ENCODE measurements at places on chromosomes 5 and 9.

DNA sequence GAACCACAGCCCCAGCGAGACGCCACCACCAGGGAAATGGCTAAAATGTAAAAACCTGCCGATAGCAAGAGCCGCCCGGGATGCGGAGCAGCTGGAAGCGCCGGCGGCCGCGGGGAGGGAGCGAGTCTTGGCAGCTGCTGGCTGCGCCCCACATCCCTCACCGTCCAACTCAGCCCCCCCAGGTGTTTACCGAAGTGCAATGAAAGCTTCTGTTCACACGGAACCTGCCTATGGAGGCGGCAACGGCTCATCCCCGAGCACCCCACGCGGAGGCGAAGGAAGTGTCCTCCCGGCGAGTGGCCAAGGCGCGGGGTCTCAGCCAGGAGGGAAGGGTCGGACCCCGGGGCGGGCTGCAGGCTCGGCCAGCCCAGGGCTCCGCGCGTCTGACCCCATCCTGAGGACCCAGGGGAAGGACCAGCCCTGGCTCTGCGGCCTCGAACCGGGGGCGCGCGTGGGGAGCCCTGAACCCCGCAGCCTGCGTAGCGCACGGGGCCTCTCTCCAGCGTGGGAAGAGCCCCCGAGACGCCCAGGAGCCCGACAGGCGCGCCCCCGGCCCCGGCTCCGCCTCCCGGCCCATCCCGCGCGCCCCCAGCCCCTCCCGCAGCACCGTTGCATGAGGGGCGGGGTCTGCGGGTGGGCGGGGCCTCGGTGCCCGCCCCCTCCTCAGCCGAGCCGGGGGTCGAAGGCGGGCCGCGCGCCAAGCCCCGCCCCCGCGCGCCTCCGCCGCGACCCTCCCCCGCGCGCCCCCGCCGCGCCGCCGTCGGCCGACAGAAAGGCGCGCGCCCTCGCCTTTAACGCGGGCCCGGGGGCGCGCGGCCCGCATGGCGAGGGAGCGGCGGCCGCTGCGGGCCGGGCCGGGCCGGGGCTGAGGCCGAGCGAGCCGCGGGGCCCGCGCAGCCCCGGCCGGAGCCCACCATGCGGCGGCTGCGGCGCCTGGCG is at the start of gene DIPK1B:
DIPK1B (plus strand) TSS at position 822 of the 939 bp plus-strand sequence; CDS start at position 916, 94 bp downstream.
- peak; percentile 26 for DNase-seq

GRCh38 chr9:91037511-91038482 is 236.2 kb downstream of the SYK start:
- no peak for DNase-seq

- DNase-seq = no peak
These were observed 32.0 kb downstream of the DAPK1 start for GRCh38 chr9:87529671-87530070.

DNA sequence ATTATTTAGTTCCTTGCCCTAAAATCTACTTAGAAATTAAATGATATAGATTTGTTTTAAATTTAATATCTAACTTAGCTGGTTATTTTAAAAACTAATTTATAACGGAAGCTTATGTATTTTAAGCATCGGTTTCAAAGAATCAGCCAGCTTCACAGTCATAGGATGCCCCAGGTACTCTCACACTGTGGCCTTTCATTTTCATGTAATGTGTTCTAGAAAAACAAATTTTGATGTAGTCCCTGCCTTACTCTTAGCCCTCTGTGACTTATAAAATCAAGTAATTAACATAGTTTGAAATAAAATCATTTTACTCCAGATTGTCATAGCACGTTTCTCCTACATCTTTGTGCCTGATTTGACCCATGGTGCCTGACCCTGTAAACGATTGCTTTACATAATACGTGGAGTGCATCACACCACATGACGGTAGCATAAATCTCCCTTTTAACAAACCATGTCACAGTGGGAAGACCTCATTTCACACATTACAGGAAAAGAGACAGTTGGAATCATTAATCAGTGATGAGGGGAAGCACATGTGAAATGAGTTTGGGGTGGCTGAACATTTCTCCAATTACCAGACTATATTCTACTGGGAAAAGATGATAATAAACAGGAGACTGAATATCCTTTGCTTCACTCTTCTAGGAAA is 731.5 kb upstream of the CDH9 start:
- no peak for DNase-seq

DNA sequence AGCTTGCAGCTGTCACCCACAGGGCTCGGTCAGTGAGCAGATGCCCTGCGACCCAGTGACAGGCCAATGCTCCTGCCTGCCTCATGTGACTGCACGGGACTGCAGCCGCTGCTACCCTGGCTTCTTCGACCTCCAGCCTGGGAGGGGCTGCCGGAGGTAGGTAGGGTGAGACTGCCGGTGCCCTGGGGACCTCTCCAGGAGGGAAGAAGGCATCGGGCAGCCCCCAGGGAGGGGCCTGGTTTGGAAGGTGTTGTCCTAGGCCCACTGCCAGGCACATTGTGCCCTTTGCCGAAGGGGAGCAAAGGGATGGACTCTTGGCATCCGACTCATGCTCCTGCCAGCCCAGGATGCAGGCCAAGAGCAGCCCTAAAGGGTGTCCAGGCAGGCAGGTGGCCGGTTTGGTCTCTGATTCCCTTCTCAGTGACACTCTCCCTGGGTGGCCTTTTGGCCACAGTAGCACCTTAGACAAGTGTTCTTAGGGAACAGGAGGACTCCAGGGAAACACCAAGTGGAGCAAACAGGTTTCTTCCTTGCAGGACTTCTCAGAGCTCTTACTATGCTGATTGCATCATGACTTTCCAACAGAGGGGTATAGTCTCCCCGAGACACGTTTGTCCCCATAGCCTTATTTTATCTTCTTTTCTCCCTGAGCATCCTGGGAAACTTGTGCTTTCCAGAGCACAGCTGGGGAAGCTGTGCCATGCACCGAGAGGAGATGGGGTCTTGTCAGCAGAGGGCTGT is 28.1 kb upstream of the AIF1L start:
- no peak for DNase-seq

- DNase-seq = no peak
These were observed 12.1 kb downstream of the RHOBTB3 start for GRCh38 chr5:95743232-95743631.

DNA sequence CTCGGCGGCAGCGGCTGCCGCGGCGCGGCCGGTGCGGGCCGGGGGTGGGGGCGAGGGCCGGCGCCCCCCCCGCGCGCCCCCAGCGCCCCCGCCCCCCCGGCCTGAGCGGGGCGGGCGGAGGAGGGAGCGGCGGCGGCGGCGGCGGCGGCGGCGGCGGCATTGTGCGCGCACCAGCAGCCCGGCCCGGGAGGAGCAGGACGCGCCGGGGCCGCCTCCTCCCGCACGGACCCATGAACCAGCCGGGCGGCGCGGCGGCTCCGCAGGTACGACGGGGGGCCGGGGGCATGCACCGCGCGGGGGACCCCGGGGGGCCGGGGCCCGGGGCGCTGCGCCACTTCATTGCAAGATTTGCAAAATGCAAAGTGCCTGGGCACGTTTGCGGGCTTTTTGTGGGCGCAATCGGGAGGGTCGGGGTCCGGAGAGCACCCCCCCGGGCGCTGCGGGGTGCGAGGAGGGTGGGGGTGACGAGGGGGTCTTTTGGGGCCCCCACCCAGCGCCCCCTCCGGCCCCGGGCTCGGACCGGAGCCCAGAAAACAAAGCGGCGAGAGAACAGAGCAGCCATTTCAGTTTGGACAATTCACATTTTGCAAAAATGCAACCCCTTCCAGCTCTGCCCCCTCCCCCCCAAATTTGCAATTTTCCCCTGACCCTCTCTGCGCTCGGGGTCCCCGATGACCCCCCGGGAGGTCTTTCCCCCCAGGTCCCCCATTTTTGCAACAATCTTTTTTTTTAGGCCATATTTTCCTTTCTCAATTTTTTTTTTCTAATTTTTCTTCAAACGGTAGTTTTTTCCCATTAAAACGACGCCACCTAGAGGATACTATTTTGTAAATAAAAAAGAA is at the start of gene ZNF618:
ZNF618 (plus strand) TSS at position 159 of the 842 bp plus-strand sequence; CDS start at position 231, 72 bp downstream.
- DNase-seq = no peak

- DNase-seq = no peak
These were observed 23.1 kb upstream of the NSMF start for GRCh38 chr9:137482094-137482781.

- no peak for DNase-seq
These were observed 101.6 kb upstream of the MAP1B start for GRCh38 chr5:72005671-72006070.

DNA sequence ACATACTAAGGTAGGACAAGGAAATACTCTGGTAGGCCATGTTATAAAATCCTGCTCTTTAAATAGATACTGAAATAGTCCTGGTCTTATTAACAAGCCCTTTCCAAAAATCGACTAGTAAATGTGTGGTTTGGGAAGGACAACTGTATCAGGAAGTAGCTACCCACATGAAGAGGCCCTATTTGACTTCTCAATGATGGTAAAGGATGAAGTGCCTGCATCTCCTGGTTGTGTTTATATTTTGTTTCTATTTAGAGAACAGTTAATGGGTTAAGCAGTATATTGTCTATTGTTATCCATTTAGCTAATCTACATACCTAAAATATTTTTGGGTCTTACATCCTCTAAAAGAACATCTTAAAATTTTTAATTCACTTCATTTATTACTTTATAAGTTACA is 12.5 kb downstream of the GDF9 start:
- no peak for DNase-seq

DNA sequence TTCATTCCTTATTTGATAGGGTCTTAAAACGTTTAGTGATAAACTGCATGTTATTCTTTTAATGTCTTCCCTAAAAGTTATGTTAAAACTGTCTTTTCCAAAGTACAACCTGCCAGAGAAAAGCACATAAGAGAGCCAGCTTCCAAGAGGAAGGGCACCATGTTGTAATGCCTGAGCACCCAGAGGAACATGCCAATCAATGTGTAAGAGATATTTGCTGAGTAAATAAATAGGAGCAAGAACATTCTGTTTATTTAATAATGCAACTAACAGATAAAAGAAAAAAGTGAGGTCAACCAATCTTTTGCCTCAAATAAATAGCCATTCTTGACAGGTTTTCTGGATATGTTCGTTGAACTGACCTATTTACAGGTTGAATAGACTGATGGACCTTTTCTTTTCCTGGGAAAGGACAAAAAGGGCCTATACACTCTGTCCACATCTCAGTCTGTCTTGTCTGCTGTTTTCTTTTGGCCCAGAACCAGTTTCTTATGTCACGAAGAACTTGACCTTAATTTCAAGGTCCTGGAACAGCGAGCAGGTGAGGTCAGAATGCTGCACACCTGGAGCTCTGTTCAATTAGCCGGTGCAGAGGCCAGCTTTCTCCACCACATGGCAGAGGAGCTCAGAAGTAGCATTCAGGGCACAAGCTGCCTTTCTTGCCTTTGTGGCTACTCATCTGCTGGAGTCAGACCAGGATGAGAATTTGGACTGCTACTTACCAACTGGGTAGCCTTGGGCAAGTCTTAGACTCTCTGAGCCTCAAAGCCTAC is 77.7 kb downstream of the PLCXD3 start:
- no peak for DNase-seq

- DNase-seq = peak; percentile 87
These were observed 30.4 kb downstream of the JADE2 start for GRCh38 chr5:134555890-134556311.

DNA sequence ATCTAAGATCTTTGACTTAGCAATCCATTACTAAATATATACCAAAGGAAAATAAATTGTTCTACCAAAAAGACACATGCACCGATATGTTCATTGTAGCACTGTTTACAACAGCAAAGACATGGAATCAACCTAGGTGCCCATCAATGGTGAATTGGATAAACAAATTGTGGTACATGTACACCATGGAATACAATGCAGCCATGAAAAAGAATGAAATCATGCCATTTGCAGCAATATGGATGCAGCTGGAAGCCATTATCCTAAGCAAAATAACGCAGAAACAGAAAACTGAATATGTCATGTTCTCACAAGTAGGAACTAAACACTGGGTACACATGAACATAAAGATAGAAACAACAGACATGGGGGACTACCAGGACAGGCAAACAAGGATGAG is 589.5 kb downstream of the IRX1 start:
- DNase-seq = no peak

GRCh38 chr5:149118463-149118862 is 22.8 kb upstream of the ABLIM3 start:
- no peak for DNase-seq

DNA sequence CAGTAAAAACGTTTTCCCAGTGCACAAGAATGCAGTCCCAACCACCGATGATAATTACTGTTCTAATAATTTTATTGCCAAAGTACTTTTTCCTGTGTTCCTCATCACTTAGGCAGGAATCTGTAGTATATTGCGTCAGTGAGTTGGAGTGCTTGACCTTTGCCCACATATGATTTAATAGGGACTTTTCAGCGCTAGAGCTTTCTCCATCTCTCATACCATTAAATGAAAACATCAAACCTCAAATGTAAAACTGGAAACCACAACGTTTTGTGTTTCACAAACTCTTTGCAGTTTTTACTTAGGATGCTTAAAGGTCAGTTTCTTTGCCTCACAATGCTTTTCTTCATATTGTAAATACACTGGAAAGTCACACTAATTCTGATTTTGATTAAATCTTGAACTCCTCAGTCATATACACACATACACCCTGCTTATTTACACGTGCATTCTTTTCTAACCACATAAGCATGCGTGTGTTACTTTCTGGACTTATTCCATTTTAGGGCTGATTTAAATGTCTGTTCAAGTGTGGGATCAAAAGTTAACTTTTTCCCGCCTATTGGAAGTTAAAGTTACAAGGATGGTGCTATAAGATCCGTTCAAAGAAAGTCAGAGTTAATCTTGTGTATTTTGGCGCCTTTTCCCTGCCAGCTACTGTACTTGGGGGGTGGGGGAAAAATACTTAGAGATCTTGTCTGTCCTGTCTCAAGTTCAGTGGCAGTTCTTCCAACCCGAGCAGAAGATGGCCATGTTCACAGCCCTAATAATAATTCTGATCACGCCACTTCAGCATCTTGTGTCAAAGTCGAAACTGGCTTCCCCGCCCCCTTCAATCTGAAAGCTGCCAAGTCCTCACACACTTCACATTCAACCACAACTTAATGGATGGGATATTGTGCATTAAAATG is 6.6 kb upstream of the NFIB start:
- DNase-seq = no peak

DNA sequence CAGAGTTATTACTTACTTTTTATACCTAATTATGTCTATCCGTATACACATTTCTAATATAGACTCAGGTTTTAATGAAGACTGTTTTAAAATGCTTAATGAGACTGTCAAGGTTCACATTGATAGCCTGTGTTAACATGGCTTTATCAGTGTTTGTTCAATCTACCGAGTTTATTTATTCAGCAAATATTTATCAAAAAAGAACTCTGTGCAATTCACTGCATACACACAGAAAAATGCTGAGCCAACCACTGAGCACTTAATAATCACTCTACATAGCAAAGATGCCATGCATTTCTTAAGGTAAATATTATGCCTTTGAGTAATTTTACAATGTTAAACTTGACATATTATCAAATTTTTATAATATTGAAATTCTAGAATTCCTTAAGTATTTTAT is 428.2 kb downstream of the ANXA1 start:
- DNase-seq = no peak

GRCh38 chr5:115549154-115549553 is 4.6 kb upstream of the FEM1C start:
- DNase-seq = no peak

DNA sequence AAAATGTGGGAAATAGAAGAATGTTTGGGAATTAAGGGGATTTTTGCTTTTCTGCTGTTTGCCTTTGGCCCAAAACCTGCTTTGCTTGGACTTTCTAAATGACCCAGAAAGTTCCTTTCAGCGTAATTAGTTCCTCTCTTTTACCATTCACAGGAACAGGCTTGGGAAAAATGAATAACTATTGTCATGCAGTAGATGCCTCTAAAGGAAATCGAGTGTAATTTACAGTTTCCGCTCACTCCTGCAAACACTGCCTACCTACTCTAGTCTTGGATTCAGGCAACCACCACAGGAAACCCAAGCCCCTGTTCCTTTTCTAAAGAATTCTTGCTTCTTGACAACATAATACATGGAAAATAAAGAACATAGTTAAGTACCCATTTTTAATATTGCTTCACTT is 25.0 kb downstream of the TTC23L start:
- no peak for DNase-seq
